Globus pallidus (tissue), 1 donor: ENCODE measurements at places on chromosomes 2 and 18.

DNA sequence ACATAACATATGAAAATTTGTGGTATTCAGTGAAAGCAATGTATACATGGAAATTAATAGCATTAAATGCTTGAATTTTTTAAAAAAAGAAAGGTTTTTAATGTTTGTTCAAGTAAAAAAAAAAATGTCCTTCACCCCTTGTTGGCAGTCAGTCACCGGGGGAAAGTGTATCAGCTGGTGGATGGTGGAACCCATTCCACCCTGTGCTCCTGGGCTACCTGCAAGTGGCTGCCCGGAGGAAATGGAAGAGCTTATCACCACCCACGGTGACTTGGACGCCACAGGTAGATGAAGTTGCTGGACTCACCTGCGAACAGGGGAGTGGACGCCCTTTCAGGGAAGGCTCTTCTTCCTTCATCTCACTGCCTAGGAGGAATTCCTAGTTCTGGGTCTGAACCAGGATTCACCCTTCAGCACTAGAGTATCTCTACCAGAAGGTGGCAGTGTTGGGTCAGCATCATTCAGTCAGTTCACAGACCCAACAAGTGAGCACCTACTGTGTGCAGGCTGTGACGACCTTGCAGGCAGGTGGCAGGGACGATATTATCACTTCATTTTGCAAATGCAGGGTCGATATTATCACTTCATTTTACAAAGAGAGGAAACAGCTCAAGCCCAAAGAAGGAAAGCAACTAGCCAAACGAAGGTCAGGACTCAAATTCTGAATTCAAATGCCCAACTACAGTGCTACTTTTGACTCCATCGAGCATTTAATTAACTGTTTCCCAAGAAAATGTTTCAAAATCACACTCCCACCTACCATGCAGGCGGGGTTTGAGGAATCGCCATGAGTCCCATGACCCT lies 35.8 kb downstream of the CIB4 start:
- DNase-seq: peak; percentile 41

DNA sequence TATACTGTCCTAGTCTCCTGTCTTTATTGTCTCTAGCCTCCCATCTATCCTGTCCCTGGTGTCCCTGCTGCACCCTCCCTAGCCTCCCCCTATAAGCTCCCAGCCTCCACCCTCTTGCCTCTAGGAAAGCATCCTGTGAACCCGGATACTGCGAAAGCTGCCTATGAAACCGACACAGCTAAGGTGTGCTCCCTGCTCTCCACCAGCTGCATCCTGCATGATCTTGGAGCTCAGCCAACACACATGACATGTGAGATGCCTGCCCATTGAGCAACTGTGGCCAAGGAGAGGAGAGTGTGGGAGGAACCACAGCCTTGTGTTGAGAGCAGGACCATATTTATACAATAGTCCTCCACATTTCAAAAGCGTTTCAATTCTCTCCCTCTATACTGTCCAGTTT lies 187.1 kb downstream of the ZBTB7C start:
- no peak for DNase-seq

DNA sequence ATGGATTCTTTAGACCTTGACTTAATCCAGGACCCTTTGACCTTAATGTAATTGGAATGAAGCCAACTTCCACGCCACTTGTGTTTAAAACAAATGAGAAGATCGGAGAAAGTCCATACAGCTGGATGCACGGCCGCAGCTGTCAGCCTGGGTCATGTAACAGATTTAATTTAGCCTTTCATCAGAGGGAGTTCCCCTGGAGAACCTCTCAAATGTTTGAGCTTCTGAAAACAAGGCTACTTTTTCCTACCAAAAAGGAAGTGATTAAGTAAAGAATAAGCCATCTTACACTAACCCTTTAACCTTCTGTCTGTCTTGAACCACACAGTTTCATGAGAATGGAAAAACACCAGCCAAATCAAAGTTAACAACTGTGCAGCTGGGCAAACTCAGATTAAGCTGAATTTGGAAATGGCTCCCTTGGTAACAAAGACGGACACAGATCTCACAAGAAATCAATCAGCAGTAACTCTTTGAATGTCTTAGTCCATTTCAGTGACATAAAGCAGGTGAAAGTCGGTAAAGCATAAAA lies 103.6 kb downstream of the DOCK10 start:
- no peak for DNase-seq

- no peak for DNase-seq
These were observed 137.6 kb downstream of the WDSUB1 start for GRCh38 chr2:159148901-159149300.

DNA sequence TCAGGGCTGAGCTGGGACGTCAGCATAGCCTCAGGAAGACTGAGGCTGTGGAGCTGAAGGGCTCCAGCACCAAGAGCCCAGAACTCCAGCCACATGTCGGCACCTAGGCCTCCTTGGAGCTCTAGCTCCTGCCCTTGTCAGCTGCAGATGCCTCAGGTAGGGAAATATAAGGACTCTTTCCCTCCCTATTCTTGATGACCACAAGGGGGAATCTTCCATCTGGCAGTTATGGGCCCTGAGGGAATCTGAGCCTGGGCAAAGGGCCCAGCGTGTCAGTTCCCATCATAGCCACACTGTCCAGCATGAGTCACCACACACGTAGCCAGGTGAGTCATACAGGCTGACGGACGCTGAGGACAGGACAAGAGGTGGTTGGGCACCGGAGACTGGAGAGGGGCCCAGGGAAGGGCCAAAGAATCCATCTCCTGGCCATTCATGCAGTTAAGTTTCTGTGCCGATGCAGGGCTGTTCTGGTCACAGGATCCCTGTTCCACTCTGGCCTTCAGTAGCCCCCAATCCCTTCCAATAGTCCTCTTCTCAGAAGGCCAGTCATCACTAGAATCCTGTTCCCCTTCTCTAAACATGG lies 1.8 kb downstream of the MPV17 start:
- DNase-seq: no peak

DNA sequence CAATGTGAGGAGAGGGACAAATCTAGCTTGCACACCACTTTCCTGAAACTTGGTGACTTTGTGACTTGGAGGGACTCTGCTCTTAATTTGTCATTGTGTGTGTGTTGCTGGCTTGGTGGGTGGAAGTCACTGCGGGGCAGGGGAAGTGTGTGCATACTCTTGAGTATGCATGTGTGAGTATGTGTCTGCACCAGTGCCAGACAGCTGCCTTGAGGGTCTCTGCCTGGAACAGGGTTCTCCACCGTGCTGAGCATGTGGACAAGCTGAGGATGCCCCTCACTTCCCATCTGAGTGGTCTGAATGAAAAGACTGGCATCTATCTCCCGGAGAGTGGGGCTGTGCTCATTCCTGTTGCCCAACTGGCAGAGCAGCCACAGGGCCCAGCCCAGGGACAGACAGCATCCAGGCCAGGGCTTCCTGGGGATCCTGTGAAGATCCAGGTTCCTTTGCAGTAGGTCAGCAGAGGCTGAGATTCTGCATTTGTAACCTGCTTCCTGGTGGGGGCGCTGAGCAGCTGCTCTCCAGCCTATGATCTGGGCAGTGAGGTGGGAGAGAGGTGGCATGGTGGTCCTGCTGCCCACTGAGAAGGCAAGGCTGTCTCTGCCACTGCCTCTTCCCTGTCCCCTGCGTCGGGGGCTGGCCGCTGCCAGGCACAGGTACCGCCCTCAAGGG lies 138.9 kb upstream of the HAAO start:
- DNase-seq: no peak

DNA sequence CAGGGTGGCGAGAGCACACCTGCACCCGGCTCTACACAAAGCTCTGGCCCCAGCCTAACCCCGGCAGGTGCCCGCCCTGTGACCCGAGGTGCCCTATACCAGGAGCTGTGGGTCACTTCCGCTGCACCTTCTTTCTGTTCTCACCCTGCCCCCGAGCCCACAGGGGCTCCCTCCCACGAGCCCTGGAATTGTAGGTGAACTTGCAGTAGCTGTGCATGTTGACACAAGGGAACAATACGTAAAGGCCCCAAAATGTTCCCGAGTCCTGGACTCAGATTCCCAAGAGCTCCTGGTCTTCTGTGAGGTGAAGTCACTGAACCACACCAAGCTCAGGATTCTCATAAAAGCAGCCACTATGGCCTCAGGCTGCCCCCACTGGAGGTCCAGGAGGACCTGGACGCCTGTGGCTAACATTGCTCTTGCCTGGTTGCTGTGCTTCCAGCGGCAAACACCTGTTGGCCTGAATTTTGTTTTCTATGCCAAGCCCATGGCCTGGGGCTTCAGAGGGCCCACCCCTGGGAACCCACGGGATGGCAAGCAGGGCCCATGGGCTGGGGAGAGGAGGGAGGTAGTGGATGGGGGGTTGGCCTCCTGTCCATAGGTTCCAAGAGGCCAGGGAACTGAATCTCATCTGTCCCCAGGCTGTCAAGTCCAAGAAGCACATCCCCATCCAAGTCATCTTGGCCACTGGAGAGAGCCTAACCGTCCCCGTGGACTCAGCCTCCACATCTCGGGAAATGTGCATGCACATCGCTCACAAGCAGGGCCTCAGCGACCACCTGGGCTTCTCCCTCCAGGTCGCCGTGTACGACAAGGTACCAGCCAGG lies 23.2 kb upstream of the GPR17 start:
- no peak for DNase-seq

- no peak for DNase-seq
These were observed 26.7 kb downstream of the XDH start for GRCh38 chr2:31387850-31388249.

GRCh38 chr2:142165790-142166189 lies 35.0 kb upstream of the LRP1B start:
- DNase-seq: peak; percentile 17

DNA sequence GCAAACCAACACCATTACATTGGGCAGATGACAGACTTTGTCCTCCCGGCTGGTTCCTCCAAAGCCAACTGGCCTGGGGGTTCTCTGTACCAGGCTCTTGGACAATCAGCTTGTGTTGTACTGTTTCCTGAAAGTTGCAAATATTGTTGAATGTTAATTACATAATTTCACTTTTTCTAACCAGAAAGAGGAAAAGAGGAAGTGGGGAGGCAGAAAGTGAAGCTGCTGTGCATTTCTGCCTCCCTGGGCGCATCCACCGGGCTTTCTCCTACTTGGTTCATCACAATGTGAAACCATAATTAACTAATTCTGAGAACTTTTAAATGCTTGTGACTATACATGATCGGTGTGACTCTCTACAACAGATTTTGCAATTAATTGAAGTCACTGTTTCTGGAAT lies 10.1 kb downstream of the TWIST2 start:
- no peak for DNase-seq
